ENCODE measurements at places on chromosomes 13 and 19.

GRCh38 chr13:94658926-94659597 lies 53.3 kb downstream of the SOX21 start:
- DNase-seq: no peak

DNA sequence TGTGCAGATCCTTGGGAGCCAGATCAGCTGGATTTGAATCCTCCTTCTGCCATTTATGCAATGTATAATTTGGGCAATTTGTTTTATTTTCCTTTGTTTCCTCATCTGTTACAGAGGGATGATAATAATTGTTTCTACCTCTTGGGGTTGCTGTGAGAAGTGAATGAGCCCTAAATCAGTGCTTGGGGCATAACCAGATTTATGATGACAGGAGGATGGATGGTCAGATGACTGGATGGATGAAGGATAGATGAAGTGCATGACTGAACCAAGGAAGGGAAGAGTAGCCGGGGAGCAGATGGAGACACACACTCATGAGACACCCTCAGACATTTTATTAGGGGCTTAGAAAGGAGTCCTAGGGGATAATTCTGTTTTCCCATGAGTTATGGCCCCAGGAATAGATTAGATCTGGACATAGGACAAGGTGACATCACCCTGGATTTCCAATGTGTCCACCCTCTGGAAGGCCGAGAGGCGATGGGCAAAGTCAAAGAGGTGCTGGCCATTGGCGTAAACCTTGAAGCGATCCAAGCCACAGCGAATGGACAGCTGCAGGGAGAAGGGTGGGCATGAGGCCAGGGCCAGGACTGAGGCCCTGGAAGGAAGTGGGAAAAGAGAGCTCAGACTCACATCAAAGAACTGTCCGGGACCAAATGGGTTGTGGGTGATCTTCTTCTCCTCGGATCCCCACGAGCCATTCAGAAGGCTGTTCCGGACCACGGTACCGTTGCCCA lies 11.2 kb downstream of the LGALS4 start:
- no peak for DNase-seq

DNA sequence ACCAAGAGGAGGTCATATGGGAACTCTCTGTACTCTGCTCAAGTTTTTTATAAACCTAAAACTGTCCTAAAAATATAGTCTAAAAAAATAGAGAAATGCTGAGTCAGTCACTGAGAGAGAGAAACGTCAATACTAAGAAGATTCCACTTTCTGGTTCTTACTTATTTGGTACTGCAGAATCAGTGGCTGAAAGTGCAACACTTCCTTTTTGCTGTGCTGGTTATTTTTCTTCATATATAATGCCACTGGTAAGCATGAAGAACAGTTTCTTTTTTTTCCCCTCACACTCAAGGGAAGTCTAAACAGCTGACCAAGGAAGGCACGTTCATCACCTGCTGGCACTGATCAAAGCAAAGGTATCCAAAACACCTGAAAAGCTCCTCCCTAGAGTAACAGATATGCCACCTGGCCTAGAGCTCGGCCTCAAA lies 44.3 kb upstream of the N4BP2L1 start:
- no peak for DNase-seq

DNA sequence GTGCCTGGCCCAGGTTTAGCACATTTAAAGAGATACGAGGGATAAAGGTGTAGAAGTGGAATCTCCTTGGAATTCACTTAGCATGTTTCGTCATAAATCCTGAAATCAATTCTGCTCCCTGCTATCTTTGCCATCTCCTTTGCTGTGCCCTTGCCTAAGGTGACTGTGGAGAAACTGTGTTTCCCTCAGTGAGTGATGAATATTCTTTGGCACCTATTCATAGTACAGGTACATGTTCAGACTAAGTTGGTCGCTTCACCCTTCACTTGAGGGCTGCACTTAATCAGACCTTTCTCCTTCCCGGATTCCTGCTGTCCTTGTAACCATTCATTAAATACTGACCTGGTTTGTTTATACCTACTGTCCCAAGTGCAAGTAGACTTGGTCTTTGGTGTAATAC lies 17.8 kb downstream of the PCCA start:
- DNase-seq: no peak

DNA sequence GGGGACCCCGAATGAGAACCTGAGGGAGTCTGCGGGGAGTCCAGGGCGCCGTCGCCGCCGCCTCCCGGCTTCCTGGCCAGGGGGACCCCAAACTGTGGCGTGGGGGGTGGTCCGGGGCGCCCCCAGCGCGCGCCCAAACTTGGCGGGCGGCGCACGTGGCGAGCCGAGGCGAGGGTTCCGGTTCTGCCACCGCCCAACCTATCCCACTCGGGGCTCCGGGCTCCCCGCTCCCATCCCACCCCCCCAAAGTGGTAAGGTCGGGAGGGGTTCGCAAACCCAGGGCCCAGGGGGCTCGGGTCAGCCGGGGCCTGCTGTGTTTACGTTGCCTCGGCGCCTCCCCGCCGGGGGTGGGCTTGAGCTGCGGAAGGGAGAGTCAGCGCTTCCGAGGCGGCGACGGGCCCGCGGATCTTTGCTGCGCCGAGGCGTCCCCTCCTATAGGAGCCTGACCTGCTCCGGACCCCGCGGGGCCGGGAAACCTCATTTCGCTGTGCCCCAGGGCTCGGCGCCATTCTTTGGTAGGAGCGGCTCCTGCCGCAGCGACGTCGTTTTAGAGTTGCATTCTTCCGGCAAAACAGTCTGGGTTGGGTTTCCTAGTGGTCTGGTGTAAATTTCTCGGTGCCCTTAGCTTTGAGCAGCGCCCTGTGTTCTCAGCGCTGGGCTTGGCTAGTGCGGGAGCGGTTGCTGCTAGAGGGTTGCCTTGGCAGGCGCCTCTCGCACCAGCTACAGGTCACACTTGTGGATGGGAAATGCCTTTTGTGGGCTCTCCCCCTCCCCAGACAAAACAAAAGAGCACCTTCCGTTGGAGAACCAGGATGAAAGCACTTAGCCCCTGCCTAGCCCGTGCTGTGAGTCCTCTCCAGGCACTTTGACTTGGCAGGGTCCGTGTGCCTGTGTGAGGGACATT lies 1.2 kb downstream of the DAZAP1 start:
- no peak for DNase-seq

DNA sequence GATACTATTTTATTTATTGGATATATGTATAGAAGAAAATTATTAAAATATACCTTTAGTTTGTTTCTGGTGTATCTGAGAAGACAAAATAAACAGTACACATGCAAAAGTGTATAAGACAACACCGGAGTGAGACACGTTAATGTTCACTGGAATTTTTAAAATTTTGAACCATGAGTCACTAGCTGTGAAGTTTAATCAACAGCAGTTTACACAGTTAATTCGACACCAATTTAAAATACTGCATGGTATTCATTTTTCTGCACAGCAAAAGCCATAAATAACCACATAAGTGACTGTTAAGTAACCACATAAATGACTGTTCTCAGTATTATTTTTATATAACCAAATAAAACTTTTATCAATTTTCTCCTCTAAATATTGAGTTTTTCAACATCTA lies 418.7 kb upstream of the NBEA start:
- no peak for DNase-seq

DNA sequence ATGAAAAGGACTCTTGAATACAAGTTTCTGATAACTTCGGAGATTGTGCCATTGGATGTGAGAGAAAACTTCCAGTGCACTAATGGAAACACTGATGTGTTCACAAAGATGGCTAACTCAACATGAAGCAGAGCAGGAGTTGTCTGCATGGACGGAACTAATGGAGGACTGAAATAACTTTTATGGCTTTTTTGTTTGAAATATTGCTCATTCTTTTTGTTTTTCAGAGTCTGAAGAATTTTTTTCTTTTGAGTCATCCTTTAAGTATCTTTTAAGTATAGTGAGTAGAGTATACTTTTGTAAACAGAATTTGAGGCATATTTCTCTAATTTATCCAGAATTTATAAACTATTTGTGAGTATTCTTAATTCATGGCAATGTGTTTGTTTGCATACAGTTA lies 25.7 kb downstream of the CRYL1 start:
- no peak for DNase-seq

GRCh38 chr19:41796362-41796761 lies at the start of gene CEACAM3:
Gene CEACAM3, plus strand, starts transcription at chr19:41796587. Its CDS starts 91 bp downstream, at chr19:41796678.
- DNase-seq: no peak

DNA sequence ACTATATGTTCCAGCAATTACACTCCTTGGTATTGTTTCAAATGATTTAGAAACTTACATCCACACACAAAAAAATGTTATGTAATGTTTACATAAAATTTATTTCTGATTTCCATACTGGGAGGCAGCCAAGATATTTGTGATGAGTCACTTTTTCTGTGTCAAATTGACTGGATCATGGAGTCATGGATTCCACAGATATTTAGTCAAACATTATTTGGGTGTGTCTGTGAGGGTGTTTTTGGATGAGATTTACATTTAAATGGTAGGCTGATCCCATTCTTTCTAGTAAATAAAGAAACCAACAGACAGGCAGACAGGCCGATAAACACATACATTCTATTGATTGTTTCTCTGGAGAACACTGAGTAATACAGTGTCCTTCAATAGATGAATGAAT lies 562.8 kb downstream of the SLITRK6 start:
- no peak for DNase-seq

DNA sequence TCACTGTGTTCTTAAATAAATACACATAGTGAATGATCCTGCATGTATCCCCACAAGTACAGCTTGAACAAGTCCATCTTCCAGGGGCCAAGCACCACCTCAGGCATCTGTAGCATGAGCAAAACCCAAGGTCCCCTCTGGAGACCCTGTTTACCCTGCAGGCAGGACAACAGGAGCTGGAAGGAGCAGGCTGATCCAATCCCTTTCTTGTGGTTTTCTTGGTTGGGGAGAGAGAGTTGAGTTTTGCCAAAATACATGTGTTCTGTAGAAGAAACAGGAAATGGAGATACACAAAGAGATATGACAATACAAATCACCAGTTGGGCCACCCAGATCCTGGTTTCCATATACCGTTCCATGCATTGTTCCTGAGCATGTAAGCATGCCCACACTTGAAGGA lies 92.8 kb downstream of the SHISA2 start:
- DNase-seq: no peak

- peak; percentile 76 for DNase-seq
Observed at GRCh38 chr13:50685491-50685890, 158.0 kb downstream of the DLEU7 start.

- DNase-seq: no peak
Observed at GRCh38 chr13:73428706-73429105, 369.9 kb downstream of the KLF5 start.

DNA sequence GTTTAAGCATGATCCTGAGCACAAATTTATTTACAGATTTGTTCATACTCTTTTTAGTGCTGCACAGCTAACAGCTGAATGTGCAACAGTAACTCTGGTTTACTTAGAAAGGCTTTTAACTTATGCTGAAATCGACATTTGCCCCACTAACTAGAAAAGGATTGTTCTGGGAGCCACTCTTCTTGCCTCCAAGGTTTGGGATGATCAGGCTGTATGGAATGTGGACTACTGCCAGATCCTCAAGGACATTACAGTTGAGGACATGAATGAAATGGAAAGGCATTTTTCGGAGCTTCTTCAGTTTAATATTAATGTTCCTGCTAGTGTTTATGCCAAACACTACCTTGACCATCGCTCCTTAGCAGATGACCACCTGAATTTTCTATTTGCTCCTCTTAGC lies 16.0 kb downstream of the ZNF100 start:
- no peak for DNase-seq

DNA sequence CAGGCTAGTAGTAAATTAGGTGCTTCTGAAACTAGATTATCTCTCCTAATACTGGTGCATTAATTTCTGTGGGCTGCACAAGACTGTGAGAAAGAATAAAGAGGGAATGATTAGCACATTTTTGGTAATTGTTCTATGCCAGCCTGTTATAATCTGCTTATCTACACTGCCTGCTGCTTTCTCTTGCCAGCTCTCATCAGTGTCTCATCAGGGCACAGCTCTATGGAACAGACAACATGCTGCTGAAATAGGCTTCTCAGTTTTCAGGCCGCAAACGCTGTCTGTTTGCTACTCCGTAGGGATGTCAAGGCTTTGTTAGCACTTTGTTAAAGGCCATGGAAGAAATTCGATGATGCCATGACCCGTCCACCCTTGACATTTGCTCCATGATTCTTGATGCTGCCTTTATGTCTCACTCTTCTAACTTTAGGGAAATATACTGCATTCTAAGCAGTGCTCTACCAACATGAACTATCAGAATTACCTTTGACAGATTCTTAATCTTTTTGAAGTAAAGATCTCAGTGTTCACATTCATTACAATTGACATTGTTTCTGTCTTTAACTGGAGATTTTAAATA lies 84.0 kb upstream of the PRR20A start:
- DNase-seq: no peak

DNA sequence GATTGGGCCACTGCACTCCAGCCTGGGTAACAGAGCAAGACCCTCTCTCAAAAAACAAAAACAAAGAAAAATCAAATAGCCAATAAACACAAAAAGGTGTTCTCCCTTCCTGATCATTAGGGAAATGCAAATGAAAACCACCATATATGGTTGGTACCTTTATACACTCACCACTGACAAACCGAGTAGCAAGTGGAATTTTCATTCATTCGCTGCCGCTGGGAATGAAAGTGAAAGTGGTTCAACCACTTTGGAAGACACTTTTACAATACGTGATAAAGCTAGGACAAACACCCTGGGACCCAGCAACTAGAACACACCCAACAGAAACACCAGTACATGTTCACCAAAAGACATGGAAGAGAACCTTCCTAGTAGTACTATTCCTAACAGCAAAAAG lies 21.0 kb downstream of the GRIK5 start:
- DNase-seq: no peak

DNA sequence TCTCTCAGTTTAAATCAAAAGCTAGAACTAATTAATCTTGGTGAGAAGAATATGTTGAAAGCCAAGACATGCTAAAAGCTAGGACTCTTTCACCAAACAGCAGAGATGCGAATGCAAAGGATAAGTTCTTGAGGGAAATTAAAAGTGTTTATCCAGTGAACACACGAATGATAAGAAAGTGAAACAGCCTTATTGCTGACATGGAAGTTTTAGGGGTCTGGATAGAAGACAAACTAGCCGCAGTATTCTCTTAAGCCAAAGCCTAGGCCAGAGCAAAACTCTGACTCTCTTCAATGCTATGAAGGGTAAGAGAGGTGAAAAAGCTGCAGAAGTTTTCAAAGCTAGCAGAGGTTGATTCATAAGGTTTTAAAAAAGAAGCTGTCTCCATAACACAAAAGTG lies 103.0 kb downstream of the UFM1 start:
- no peak for DNase-seq

DNA sequence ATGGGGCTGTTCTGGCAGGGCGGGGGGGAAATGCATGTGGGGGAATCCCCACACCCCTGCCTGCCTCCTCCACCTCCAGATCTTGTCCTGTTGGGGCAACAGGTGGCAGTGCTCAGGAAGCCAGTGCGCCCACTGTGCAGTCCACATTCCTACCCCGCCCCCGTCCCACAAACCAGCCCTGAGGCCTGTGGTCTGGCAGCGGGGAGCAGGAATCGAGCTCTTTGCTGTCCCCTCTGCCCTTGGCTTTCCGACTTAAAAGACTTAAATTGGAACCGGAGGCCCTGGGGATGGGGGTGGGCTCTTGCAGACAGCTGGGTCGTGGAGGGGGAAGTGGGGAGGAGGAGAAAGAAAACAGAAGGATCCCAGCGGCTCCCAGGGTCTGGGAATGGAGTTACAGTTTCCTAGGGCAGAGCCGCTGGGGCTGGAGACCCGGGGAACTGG lies 4.3 kb downstream of the NANOS3 start:
- no peak for DNase-seq

GRCh38 chr19:54164369-54165068 lies 5.0 kb upstream of the LENG1 start:
- no peak for DNase-seq

GRCh38 chr13:22126433-22127021 lies 455.7 kb downstream of the FGF9 start:
- no peak for DNase-seq

Data from NCI-H1105 (cell line).